ENCODE measurements at places on chromosomes 4 and X. TPM values are rescaled to one million over a fixed set of nuclear protein-coding genes. Genes with fewer than 3 reads are reported as not detected.
A peak's percentile ranks its signal among the peaks of the same experiment; 100 is the strongest.

GRCh38 chrX:77785486-77786364, at the start of gene ATRX:
Gene ATRX, minus strand, starts transcription at chrX:77786216. Its CDS starts 215 bp downstream, at chrX:77786001.
- H3K27me3 ChIP-seq, result no peaks in the 10 kb centered on the region
- peak; percentile 85 for DNase-seq
- no peaks in the 10 kb centered on the region for H3K4me1 ChIP-seq
- peak within 1 kb of the TSS; percentile 80 for H3K4me3 ChIP-seq

DNA sequence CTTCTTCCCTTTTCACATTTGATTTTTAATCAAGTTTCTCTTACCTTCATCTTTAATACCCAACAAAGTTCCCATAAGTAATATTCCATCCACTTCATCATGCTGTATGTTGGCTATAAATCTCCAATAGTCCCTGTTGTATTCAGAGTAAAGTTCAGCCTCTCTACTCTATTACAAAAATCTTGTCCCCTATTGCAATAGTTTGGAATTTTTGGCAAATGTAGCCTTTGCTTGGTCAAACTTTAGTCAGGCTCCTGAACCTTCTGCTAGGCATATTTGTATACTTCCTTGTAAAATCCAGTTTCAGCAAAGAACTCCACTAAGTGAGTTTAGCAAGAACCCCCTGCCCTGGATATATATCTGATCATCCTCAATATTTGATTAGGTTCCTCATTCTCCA, 54.0 kb upstream of the PACRGL start:
- H3K36me3 ChIP-seq, result no peaks in the 10 kb centered on the region
- H3K27me3 ChIP-seq, result no peaks in the 10 kb centered on the region
- DNase-seq, result no peak
- H3K4me3 ChIP-seq, result no peak overlapping the region
- no peaks in the 10 kb centered on the region for H3K4me1 ChIP-seq
- no peak overlapping the region for H3K27ac ChIP-seq

GRCh38 chr4:54403700-54404453, 174.8 kb downstream of the PDGFRA start:
- H3K4me1 ChIP-seq, result no peaks in the 10 kb centered on the region
- DNase-seq, result no peak
- no peak overlapping the region for H3K4me3 ChIP-seq

GRCh38 chrX:3461397-3462165, 115.1 kb upstream of the MXRA5 start:
- H3K4me1 ChIP-seq, result no peaks in the 10 kb centered on the region
- H3K4me3 ChIP-seq, result no peak overlapping the region
- H3K27me3 ChIP-seq, result no peaks in the 10 kb centered on the region
- no peak for DNase-seq
- H3K27ac ChIP-seq, result no peak overlapping the region
- no peaks in the 10 kb centered on the region for H3K36me3 ChIP-seq

- no peaks in the 10 kb centered on the region for H3K4me1 ChIP-seq
- H3K27ac ChIP-seq, result no peak overlapping the region
- H3K36me3 ChIP-seq, result no peaks in the 10 kb centered on the region
- no peak overlapping the region for H3K4me3 ChIP-seq
- DNase-seq, result no peak
- H3K27me3 ChIP-seq, result no peaks in the 10 kb centered on the region
Measured at GRCh38 chrX:4656419-4656818, 943.0 kb upstream of the PRKX start.

The PLXNB3 gene
- 0.25 TPM for total RNA-seq
